ENCODE measurements at places on chromosomes 2 and 18.

GRCh38 chr2:241763551-241764274 lies 12.9 kb upstream of the GAL3ST2 start:
- peak; percentile 50 for DNase-seq

DNA sequence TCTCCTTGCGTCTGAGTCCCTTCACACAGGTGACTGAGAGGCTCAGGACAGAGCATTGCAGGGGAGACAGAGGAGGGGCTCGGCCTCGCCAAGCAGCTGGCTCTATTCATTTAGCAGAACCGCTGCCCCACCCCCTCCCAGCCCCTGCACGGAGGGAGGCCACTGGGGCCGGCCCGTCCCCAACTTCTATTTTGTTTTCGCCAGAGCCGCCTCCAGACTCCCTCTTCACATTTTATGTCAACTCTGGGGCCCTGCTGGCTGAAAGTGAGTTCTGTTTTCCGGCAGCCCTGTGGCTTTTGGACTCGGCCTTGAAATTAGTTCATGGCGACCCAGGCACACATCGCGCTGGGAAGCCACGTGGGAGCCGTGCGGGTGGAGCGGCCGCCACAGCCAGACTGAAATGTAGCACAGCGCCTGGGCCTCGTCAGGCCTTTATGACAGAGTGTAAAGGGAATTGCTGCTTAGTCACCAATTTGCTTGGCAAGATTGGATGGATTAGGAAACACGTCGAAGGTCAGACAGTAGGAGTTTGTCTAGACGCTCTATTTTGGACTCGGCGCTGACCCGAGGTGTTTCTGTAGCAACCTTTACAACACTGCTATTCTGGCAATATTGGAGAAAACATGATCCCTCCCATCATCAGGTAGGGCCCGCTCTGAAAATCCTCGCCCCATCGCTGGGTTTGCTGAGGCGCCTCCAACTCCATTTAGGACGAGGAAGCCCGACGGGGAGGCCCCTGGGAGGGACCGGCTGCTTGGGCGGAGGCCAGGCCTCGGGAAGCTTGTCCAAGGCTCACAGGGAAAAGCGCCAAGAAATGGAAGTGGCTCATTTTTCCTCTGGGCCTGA lies 90.7 kb upstream of the CTDP1 start:
- DNase-seq: no peak

DNA sequence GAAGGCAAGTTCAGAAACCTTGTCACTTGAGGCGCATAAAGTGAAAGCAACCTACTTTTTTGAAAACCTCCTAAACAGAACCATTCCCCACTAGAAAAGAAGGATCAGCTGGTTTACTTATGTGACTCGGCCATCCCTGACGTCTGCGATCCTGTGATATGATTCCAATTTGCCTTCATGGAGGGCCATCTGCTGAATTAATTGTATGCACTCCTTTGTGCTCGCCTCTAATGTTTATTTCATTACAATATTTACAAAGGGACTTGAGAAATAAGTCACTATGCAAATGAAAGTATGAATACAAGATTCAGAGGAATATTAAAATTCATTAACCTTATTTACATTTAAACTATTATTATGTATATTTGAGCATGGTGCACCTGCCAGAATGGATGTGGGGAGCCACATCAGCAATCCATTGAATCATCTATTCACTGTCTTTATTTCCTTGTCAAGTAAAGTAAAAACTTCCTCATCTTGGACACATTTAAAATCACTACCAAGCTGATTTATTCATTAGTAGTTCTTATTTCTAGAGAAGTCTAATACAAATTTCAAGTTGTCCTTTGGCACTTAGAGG lies 96.5 kb downstream of the RBM43 start:
- no peak for DNase-seq

- DNase-seq: no peak
Measured at GRCh38 chr2:173161040-173161439, 85.4 kb downstream of the MAP3K20 start.

GRCh38 chr2:6159606-6160005 lies 467.4 kb downstream of the SOX11 start:
- no peak for DNase-seq

DNA sequence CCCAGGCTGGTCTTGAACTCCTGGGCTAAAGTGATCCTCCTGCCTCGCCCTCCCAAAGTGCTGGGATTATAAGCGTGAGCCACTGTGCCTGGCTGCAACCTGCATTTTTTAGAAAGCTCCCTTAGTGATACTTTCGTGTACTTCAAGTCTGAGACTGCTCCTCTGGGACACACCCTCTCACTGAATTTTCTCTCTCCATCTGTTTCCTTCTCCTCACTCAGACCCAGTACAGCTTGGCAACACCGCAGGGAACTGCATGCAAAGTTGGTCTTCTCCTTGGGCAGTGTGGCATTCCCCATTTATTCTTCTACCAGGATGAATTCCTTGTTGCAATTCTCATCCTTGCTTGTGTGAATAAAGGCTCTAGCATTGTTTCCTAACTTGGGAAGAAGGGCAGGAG lies 175.9 kb downstream of the LPIN1 start:
- no peak for DNase-seq

- no peak for DNase-seq
Measured at GRCh38 chr2:145267451-145267850, 747.5 kb upstream of the ZEB2 start.

DNA sequence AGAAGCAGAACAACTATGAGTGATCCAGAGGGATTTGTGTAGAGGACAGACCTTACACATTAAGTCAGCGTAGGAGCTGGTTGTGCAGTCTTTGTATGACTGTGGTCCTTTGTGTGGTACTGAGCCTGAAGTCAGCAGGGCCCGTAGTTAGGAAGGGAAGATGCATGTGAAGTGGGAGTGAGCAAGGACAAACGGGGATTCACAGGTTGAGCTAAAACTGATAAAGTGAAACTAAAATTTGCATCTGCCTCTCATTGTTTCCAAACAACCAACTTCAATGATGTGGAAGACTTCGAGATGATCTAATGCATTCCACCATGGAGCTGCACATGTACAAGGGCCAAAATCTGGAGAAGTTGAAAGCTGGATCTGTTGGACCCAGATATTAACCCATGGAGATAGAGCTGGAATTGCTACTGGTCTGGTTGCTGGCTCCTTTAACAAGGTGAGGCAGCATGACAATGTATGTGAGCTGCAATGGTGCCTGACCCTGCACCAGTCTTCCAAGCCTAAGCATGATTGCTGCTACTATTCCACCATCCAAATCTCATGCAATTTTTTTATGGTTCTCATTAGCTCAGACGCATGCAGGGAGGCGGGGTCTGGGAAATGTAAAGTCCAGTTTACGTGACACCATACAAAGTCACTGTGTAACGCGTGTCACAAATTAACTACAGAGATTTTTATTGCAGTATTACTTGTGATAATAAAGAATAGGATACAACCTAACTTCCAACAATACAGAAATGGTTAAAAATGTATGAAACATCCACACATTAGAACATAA lies 12.1 kb upstream of the CYBRD1 start:
- DNase-seq: no peak

DNA sequence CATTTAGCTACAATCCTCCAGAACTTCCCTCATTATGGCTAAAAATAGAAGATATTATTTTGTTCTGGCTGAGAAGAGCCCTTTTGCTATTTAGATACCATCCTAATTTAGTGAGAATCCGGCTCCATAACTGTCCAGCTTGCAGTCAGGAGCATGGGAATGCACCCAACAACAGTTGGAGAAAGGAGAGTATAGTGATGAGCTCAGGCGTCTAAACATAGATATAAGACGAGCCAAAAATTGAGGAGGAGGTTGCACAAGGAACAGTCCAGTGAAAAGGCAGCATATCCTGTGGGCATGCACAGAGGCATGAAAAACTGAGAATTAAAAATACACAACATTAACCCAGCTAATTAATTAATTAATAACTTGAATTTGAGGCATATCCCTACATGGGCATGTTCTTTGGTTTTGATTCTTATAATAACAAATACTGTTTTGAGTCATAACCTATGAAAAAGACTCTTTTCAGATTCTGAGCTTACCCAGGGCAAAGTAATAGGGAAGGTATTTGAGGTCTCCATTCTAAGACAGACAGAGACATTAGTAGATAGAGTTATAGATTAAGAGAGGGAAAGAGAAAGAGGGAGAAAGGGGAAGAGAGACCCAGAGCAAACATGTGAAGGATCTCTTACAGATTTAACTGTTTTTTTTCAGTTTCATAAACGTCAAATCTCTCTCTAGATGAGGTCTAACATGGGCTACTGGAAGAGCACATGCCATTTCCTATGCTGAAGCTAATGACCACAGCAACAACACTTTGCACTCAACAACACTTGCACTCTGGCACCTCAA lies 311.2 kb downstream of the OSR1 start:
- no peak for DNase-seq

GRCh38 chr2:203533676-203534591 lies 1.2 kb downstream of the RAPH1 start:
- no peak for DNase-seq
